Endothelial cell of umbilical vein (primary cell): ENCODE measurements at places on chromosomes 3 and 15. TPM values are rescaled to one million over a fixed set of nuclear protein-coding genes. Genes with fewer than 3 reads are reported as not detected.

DNA sequence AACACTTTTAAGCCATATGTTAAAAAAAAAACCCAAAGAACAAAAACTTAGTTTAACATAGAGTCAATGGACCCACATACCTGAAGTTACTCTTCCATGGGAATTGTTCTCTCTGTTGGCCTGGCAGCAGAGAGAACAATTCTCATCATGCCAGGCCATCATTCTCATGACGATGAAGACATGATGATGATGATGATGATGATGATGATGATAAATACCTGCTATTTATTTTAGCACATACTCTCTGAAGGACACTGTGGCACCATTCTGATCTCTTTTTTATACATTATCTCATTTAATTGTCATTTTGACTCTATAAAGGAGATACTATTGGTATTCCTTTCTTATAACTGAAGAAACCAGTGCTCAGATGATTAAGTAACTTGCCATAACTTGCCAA lies 366.9 kb downstream of the MFSD1 start:
- no peak for DNase-seq

- no peak for DNase-seq
Observed at GRCh38 chr3:164641071-164641470, 437.2 kb downstream of the SI start.

DNA sequence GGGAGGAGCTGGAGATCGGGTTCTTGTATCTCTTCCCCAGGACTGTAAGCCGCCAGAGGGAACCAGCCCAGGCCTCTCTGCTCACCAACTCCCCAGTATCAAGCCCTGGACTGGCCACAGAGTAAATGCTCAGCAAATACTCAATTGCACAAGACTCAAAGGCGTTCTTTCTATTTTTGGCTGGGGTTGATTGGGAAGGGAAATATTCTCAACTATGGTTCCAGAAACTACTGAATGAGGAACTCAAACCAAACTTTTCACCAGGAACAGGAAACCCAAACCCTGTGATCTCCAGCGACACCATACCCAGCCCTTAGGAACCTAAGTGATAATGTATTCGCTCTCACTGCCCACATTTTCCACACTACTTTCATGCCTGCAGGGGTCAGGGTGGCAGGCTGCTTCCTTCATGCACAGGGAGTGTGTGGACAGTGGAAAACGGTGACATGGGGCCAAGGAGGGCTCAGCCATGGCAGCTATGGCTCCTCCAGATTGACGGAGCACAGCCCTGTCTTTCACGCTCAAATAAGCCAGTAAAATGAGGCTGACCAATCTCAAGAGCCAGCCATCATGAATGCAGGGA lies 124.7 kb upstream of the RAD18 start:
- no peak for DNase-seq

GRCh38 chr15:90552162-90552928 lies 22.6 kb downstream of the CRTC3 start:
- DNase-seq, result no peak

DNA sequence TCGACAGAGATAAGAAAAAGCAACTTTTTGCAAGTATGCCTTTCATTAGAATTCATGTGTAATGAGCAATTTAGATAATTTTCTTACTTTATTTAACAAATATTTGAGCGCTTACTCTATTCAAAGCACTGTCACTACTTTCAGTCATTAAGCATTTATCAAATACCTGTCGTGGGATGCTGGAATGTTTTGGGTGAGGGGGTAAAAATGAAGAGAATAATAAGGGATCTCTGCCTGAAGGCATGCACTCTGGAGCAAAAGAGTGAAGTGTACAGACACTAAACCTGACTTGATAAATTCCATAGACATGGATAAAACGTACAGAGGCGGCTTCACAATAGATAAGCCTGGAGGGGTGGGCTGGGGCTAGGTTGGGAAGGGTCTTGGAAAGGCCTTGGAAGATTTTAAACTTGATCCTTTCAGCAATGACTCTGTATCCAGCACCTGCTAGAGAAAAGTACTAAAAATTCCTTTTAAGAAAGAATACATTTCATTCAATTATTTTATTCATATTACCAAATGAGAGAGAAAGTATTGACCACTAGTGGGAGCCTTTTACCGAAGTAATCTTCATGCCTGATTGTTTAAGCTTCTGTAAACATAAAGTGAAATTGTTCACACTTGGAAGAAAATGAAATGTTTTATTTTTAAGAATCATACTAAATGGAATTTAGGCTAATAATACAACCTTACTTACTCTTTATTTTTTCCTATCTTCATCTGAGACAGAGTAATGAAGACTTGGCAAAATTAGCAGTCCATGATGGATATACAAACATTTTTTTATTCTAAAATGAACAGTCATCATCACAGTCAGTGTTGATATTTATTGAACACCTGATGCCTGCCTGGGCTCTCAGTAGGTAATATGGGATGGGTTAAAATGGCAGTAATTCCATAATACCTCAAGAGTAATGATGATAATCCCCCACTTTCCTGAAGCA lies 113.2 kb downstream of the PPP2R3A start:
- DNase-seq, result peak; percentile 62

- no peak for DNase-seq
Observed at GRCh38 chr3:133888726-133889340, 6.8 kb downstream of the RAB6B start.

DNA sequence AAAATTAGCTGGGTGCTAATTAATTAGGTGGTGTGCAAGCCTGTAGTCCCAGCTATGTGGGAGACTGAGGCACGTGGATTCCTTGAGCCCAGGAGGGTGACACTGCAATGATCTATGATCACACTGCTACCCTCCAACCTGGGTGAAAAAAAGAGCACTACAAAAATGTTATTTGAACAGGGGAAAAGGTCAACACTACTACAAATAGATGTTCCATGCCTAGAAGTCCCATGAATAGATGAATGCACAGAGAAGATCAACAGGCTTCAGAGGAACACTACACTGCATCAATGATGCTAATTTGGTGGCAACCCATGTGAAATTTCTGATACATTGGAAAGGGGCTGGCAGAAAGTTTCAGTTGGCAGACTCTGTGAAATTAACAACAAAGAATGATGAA lies 105.4 kb upstream of the FHIT start:
- DNase-seq, result no peak

DNA sequence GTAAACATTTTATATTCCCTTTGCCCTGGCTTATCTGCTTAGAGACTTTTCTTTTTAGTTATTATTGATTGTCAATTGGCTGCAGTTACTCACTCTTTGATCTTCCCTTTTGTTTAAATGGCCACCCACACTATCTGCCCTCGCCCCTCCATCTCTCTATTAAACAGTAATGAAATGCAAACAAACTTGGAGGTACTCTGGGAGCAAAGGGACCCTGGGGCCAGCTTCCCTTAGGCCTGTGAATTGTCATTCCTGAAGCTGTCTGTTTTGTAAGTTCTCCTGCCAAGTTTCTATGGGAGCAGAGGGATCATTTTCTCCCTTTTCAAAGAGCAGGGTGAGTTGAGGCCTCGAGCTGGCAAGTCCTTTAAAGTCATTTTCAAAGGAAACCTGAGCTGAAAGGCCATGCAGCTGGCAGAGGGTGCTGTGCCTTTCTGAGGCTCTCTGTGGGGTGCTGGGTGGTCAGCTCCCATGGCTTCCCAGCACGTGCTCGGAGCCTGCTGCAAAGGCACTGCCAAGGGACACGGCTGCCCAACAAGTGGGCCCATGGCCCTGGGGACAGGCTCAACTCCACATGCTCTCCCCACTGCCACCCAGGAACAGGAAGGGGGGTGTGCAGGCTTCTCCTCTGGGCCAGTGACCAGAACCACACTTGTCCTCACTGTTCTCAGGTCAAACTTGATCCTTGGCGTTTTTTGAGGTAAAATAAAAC lies 17.4 kb upstream of the RTP2 start:
- DNase-seq, result no peak

DNA sequence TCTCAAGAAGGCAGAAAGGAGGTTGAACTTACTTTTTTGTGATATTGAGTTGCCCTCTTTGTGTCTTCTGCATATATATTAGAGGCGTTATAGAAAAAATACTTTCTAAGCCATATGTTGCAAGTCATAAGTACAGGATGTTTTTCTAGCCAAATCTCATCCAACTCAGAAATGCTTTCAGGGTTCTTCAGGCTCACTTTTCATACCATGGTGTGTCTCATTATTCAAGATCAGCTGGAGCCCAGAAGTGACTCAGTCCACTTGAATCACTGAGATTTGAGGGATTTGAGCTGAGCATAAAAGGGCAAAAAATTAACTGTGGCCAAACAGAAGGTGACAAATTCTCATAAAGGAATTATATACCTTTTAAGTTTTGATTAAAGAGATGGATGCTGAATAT lies 157.3 kb downstream of the WNT5A start:
- no peak for DNase-seq

GRCh38 chr15:83612898-83613635 lies 40.9 kb upstream of the ADAMTSL3 start:
- no peak for DNase-seq

DNA sequence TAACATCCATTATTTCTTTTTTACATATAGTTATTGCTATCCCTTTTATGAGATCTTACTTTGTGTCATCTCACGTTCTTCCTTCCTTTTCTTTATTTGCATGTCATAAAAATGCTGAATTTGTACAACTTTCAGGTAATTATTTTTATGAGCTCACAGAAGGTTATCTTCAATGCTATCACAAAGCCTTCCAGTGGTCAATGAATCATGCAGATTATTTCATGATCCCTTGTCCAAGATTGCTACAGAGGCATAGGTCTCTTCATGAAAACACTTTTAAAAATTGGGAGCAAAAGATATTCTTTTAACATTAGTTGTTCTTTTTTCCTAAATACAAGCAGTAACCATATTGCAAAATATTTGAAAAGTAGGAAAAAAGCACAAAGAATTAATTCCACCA lies 880.1 kb upstream of the NR2F2 start:
- no peak for DNase-seq

GRCh38 chr3:171187706-171188290 lies 161.3 kb upstream of the SLC2A2 start:
- peak; percentile 67 for DNase-seq

GRCh38 chr15:74200871-74201419 lies 1.6 kb downstream of the STRA6 start:
- no peak for DNase-seq

Gene GUCA1C
- not detected in 2 replicates for total RNA-seq

Gene CCDC174
- 15.1 and 16.6 TPM in 2 replicates for total RNA-seq

Gene GALNT15
- 1.7 and 5.4 TPM in 2 replicates for total RNA-seq

Gene SKIC8
- 49.0 and 49.7 TPM in 2 replicates for total RNA-seq
